ENCODE measurements at places on chromosomes 16 and 17. TPM values are rescaled to one million over a fixed set of nuclear protein-coding genes. Genes with fewer than 3 reads are reported as not detected.

Gene ZNF213
- total RNA-seq = 11.6 TPM

Gene CCDC154
- total RNA-seq = 0.52 TPM

Gene CACNG5
- total RNA-seq = not detected

Gene MT1E
- not detected for total RNA-seq

Gene KRTAP4-9
- not detected for total RNA-seq

Gene SMTNL2
- total RNA-seq = 0.42 TPM

Gene TEKT3
- total RNA-seq = not detected

Gene MT3
- not detected for total RNA-seq

Gene PMP22
- 324 TPM for total RNA-seq

Gene NOTUM
- 0.60 TPM for total RNA-seq

Gene PIGL
- 15.3 TPM for total RNA-seq

Gene LGALS9B
- not detected for total RNA-seq

Gene MMP2
- total RNA-seq = 13.0 TPM

Gene CCL1
- not detected for total RNA-seq
